Left kidney (tissue), 8 donors: ENCODE measurements at places on chromosomes 12 and 14. TPM values are rescaled to one million over a fixed set of nuclear protein-coding genes. Genes with fewer than 3 reads are reported as not detected.

Gene GLRX5
- polyA plus RNA-seq, result 77.7 TPM

Gene MMP17
- 0.65 TPM for polyA plus RNA-seq

Gene LRFN5
- polyA plus RNA-seq, result 13.4 TPM

Gene MYF6
- 0.15 TPM for polyA plus RNA-seq

Gene LRRC43
- polyA plus RNA-seq, result 6.8 TPM

Gene SYCP3
- 1.2 TPM for polyA plus RNA-seq

Gene CIROP
- polyA plus RNA-seq, result not detected

Gene EIF2S1
- polyA plus RNA-seq, result 103 TPM

Gene STRN3
- polyA plus RNA-seq, result 59.5 TPM

GRCh38 chr12:68162374-68162773 lies 2.8 kb upstream of the IFNG start:
- DNase-seq, result no peak

- no peak for DNase-seq
Observed at GRCh38 chr14:59096303-59096702, 92.2 kb upstream of the DAAM1 start.

- no peak for DNase-seq
Observed at GRCh38 chr14:100703386-100704220, 23.1 kb upstream of the DLK1 start.

- DNase-seq, result no peak
Observed at GRCh38 chr14:32469388-32470160, 140.5 kb downstream of the AKAP6 start.

- DNase-seq, result peak; percentile 52
Observed at GRCh38 chr12:27383429-27384260, 51.0 kb downstream of the BMAL2 start.

- DNase-seq, result no peak
Observed at GRCh38 chr12:92191061-92191460, 45.4 kb upstream of the BTG1 start.

- no peak for DNase-seq
Observed at GRCh38 chr12:13227191-13227590, 30.7 kb downstream of the EMP1 start.

DNA sequence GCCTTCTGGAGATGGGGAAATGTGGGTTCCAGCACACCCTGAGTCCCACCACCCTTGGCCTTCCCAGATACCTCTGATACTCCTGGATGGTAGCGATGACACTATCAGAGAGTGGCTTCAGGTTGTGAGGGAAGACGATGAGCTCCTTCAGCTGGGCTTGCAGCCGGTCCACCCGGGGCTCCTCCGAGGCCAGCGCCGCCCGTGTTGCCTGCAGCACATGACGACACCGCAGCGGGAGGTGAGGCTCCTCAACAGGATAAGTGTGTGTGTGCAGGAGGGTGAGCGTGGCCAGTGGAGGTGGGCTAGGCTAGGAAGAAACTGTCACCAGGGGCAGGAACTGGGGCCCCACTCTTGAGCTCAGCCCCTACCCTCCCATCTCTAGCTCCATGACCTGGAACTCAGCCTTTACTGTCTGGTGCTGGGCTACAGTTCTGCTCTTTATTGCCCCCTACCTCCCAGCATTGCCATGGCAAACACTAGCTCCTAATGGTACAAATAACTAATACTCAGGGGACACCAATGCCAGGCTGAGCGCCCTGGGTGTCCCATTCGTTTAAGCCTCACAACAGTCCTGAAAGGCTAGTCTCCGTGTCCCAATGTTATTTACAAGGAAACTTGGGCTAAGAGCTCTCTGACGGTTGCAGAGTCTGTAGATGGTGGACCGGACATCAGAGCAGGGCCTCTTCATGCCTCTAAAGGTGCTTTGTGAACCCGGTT lies 64.1 kb downstream of the SYNE3 start:
- no peak for DNase-seq

- peak; percentile 40 for DNase-seq
Observed at GRCh38 chr12:123971770-123972456, 718 bp downstream of the CCDC92 start.

- no peak for DNase-seq
Observed at GRCh38 chr14:57974896-57975295, 109.0 kb upstream of the SLC35F4 start.

- no peak for DNase-seq
Observed at GRCh38 chr12:96948782-96949181, 41.7 kb downstream of the NEDD1 start.

DNA sequence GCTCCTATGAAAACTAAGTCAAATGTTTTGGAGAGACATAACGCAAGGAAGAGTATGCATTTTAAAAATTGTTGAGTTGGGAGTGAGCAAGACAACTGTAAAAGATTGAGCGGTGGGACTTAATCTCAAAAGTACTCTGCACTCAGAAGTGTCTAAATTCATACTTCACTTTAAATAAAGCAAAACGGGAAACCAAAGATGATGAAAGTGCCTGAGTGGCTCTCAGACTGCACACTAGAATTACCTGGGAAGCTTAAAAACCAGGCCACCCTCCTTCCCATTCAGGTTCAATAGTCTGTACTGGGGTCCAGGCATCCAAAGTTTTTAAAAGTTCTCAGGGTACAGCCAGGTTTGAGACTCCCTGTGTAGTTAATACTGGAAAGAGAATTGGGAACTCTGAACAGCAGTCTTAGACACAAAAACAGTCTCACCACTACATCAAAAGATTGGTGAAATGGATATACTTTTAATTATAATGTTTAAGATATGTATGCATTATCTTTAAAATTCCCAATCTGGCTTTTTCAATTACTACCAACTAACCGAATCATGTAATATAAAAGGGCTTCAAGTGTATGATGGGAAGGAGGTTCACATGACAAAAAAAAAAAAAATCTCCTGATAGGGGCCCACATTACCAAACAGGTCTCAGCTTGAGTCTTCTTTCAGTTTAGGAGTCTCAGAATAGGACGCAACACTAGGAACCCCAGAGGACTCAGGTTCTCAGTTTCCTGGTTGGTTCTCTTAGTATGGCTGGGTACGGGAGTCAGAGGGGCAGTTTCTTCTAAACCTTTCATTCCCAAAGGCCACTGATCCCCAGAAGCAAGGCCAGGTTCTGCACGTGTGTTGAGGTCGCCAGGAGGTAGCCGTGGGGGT lies 1.0 kb downstream of the HOMEZ start:
- DNase-seq, result no peak

DNA sequence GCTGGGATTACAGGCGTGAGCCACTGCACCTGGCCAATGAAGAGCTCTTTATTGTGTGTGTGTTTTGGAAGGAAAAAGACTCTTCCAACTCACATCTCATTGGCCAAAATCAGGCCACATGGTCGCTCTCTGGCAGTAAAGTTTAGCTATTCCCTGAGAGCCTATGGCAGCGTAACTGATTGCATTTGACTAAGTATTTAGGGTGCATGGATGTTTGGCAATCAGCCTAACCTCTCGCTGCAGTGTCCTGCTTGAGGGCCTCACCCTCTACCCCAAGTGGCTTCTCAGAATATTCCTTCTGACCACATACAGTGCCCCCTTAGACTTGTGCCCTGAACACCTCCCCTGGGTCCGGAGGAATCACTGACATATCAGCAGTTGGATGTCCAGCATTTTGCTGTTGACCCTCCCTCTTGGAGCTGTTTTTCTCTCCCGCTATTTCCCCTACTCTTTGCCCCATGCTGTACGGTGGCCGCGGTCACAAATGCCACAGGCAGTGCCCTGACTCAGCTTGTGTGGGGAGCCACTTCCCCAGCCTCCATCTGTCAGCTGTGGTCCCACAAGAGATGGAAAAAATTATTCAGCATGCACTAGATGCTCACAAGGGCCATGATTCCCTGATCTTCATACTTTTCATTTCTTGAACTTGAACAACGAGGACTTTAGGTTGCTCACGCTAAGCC lies 9.5 kb downstream of the PHETA1 start:
- no peak for DNase-seq

- no peak for DNase-seq
Observed at GRCh38 chr12:88258396-88258795, 116.3 kb downstream of the TMTC3 start.

GRCh38 chr14:79395061-79395460 lies 816.2 kb downstream of the DIO2 start:
- DNase-seq, result no peak

- DNase-seq, result no peak
Observed at GRCh38 chr12:132246997-132247717, 82.2 kb downstream of the GALNT9 start.
